ENCODE measurements at places on chromosomes 5 and 9. TPM values are rescaled to one million over a fixed set of nuclear protein-coding genes. Genes with fewer than 3 reads are reported as not detected.

Gene DIPK1B
- total RNA-seq = 37.9 TPM

DNA sequence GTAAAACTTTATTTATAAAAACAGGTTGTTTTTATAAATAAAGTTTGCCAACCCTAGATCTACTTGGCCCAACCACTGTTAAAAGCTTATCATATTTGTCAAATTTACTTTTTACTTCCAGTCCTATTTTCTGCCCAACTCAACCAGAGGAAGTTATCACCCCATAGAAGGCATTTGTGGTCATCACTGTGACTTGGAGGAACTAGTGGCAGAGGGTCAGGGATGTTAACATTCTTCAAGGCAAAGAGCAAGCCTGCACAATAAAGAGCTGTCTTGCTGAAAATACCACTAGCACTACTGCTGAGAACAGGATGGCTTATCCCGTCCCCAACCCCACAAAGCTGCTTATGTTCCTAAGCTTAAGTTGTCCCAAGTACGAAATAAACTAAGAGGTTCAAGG lies 22.3 kb downstream of the TTC33 start:
- DNase-seq = no peak

GRCh38 chr5:65535529-65535987 lies 27.4 kb downstream of the CENPK start:
- DNase-seq = no peak

- no peak for DNase-seq
These were observed 419.8 kb downstream of the DMRT2 start for GRCh38 chr9:1469996-1470395.

- no peak for DNase-seq
These were observed 21.4 kb downstream of the LHFPL2 start for GRCh38 chr5:78627175-78627574.

GRCh38 chr9:114697951-114698351 lies 16.0 kb upstream of the TEX48 start:
- DNase-seq = no peak

Gene PCAT7
- total RNA-seq = 0.22 TPM

DNA sequence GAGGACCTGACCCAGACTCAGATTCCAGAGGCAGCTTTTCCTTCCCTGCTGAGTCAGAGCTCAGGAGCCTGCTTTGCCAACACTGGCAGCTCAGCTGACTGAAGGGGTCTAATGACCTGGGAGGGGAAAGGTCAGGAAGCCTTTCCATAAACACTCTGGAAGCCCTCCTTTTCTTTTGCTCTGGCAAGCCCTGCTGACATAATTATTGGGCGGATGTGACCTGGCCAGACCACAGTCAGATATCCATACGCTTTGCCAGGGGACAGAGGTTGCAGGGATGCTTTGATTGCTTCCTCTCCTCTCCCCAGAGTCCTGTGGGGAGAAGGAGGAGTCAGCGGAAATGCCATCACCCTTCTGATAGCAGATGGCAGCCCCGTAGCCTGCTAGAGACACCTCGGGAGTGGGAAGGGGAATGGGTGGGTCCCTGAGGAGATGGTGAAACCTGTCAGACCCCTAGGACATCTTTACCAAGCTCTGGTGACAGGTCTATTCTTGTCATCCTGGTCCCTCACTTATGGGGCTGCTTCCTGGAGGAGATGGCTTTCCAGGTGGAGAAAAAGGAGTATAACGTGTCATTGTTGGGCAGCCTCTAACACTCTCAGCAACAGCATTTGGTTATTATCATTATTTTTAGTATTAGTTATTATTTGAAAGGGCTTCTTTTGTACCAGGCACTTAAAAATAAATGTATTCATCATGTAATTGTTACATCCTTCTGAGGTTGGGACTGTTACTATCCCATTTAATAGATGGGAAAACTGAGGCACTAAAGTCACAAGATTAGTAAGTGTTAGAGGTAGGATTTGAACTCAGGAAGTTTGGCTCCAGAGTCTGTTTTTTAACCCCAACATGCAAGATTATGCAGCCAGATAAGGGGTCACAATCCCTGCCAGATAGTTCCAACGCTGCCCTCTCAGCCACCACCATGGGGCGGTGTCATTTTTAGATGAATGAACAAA lies 11.6 kb downstream of the COL27A1 start:
- no peak for DNase-seq

DNA sequence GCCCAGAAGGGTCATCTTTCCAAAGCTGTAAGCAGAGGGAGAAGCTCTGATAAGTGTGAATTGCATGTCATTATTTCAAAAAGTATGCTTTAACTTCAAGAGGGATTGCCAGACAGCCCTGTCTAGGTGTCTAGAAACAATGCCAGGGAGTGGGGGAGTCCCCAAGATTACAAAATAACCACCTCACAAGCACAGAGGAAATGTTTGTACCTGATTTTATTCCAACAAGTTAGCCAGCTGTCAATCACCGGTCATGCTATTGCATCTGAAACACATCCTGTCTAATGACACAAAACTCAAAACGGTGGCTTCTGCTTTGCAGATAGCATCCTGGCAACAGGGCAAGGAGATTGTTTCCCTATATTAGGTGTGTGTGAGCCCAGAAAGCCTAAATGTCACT lies 154.2 kb upstream of the WWC1 start:
- no peak for DNase-seq

Gene DAPK1
- 60.3 TPM for total RNA-seq

DNA sequence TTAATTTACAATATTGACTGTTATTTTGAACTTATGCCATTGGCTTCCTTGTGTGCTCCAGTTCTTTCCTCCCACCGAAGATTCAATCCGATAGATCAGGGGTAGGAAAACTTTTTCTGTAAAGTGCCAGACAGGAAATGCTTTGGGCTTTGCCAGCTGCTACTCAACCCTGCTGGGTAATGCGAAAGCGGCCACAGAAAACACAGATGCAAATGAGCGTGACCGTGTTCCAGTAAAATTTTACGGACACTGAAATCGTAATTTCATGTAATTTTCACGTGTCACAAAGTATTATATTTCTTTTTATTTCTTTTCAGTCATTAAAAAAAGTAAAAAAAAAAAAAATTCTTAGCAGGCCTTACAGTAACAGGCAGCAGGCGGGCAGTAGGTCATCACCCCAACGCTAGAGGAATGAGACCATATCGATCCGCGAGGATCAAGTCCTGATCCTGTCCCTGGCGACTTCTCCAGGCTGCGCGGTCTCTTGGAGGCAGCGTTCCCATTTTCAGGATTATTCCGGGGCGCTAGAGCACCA lies 599 bp downstream of the NMRK1 start:
- DNase-seq = no peak

Gene FTMT
- total RNA-seq = not detected
